Hematopoietic multipotent progenitor cell treated with erythropoietin and hydrocortisone succinate and interleukin-3 and kit ligand, for 15 days (in vitro differentiated cells): ENCODE measurements at places on chromosomes 7 and 10.

DNA sequence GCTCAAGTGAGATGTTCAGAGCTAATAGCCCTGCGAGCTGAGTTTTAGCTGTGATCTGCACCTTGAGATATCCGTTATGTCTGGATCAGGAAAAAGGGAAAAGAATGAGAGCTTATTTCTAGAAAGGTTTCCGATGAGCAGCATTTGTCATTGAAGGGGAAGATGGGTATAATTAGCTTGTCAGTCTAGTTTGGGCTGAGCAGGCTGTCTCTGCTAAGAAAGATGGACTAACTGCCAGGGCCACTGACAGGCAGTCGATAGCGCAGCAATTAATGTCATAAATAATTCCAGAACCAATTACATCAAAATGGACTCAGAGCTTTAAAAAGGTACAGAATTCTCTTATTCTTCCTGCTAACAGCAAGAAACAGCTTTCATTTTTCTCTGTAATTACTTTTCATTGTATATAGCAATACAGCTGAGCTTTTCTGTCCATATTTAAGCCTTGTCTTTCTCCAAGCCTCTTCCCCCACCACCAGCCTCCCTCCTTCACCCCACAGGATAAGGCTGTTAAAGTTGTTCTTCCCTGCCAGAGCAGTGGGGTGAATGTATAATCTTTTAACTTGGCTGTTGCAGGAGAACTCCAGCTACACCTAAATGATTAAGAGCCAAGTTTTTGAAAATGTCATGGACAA is 1006.5 kb downstream of the KCNMA1 start:
- DNase-seq, result no peak

GRCh38 chr7:135645296-135645904 is 16.9 kb upstream of the STMP1 start:
- DNase-seq, result peak; percentile 76

DNA sequence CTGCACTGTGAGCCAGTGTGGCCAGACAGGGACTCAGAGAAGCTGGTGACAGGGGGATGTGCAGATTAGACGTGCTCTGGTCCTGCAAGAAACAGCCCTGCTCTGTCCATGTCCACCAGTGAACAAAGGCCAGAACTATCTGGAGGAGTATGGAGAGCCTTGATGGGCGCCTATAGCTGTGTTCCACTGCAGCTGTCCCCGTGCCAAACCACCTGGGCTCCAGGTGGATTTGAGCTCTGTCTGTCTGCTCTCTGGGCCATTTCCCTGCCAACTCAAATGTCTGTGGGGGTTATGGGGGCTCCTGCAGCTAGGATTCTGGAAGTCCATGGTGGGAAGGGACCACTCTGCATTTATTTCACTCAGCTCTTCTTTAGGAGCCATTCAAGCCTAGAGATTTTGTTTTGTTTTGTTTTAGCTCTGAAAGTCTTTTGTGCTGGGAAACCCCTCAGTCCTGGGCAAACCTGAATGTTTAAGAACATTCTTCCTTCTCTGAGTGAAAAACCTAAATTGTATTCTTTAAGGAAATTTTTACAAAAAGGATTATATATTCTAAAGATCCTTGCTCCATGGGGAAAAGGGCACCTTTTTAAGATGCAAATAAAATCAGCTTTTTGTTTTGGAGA is 1039.5 kb upstream of the SORCS1 start:
- no peak for DNase-seq

GRCh38 chr7:154911862-154912455 is 91.0 kb downstream of the PAXIP1 start:
- DNase-seq, result no peak

- DNase-seq, result no peak
These were observed 3.4 kb upstream of the CDK13 start for GRCh38 chr7:39946693-39947092.
